ENCODE measurements at places on chromosomes 3 and 15.

DNA sequence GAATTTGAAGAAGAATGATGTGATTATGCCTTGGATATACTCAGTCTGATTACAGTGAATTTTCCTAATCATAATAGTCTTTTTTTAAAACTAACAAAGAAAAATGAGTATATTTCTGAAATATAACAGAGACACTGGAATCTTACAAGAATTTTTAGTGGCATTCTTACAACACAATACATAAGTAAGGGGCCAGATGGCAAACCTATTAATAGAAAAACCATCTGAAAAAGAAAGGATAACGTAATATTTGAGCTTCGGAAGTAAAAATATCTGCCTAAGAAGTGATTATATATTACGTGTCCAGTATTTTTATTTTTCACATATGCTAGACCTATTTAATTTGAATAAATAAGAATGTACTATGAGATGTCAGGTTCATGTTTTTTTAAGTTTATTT is 452.8 kb downstream of the NAALADL2 start:
- no peak for DNase-seq

- no peak for DNase-seq
Observed at GRCh38 chr3:165339753-165340152, 143.6 kb upstream of the SLITRK3 start.

- no peak for DNase-seq
Observed at GRCh38 chr3:55002416-55002930, 74.6 kb upstream of the LRTM1 start.

GRCh38 chr15:30974112-30974511 is 17.3 kb downstream of the MTMR10 start:
- no peak for DNase-seq

Measured in stimulated activated naive CD4-positive, alpha-beta T cell treated with Interleukin-2 at 50 U/mL for 16 hours (primary cell).